T-helper 2 cell (primary cell): ENCODE measurements at places on chromosomes 11 and 22.

DNA sequence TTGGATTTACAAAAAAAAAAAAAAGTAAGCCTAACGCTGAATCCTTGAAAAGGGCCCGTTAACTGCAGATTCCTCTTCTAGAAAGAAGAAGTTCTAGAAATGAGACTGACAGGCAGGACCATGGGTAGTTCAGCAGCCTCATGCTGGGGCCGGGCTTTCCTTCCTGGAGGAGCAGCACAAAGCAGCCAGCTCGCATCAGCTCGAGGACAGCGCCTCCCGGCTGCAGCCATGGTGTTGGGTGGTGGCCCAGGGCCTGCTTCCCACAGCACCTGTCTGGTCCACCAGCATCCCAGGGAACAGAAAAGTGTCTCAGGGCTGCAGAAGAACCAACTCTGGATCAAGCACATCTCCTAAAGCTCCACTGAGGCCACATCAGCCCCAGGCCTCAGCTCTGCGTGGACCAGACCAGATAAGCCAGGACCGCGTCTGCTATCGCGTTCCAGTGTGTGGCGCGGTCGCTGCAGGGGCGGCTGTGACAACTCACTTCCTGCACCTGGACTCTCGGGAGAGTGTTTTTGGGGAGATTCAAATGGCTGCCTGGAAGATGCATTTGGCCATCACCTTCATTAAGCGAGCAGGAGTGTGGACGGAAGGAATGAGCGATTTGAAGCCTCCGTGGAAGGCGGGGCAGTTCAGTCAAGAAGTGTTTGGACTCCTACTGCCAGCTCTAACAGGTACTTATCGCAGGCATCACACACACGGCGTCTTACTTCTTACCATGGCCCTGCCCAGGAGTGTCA, 53.5 kb downstream of the MYH9 start:
- peak; percentile 70 for DNase-seq

GRCh38 chr11:90747057-90747456, 524.2 kb upstream of the CHORDC1 start:
- DNase-seq: no peak

- DNase-seq: no peak
Measured at GRCh38 chr11:114448749-114449482, 9.6 kb downstream of the REXO2 start.

GRCh38 chr11:13668957-13669521, 571 bp downstream of the FAR1 start:
- peak; percentile 72 for DNase-seq

GRCh38 chr11:36818410-36818809, 220.4 kb upstream of the RAG2 start:
- no peak for DNase-seq

GRCh38 chr22:38572065-38572464, 2.1 kb upstream of the DMC1 start:
- no peak for DNase-seq

DNA sequence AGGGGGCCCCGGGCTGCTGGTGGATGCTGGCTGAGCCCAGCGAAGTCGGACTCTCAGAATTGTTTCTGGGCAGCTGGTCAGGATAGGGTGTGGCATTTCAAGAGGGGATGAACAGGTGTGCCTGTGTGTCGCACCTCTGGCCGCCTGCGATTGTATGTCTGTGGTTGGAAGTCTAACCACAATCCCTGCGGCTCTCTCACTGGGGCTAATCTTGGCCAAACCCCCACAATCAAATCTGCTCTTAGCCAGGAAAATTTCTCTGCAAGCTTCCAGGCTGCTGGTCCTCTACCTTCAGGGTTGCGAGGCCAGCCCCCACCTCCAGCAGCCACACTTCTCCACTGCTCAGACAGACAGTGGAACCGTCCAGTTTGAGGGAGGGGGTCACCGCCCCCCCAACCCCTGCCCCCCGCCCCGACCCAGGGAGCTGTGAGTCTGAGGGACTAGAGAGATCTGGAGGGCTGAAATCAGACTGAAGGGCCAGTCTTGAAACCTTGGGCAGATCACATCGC, 953 bp downstream of the ATG16L2 start:
- no peak for DNase-seq

- no peak for DNase-seq
Measured at GRCh38 chr11:60607483-60607882, 91.9 kb upstream of the MS4A8 start.

DNA sequence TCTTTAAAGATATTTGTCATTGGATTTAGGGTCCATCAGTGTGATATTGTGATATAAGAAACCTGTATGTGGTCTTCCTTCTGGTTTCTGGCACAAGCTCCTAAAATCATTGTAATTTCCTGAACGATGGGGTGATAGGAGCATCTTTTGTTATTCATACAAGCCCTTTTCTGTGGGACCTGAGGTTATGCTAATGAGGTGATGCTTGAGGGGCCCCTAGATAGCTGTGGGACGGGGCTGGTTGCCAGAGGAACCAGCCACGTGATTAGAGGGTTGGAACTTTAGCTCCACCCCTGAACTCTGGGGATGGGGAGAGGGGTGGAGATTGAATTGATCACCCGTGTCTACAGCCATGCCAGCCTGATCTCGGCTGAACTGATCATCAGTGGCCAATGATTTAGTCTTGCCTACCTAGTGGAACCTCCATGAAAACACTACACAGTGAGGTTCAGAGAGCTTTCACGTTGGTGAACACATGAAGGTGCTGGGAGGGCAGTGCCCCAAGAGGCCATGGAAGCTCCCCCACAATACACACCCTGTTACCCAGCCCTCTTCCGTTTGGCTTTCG, 62.8 kb downstream of the BCR start:
- DNase-seq: peak; percentile 61

DNA sequence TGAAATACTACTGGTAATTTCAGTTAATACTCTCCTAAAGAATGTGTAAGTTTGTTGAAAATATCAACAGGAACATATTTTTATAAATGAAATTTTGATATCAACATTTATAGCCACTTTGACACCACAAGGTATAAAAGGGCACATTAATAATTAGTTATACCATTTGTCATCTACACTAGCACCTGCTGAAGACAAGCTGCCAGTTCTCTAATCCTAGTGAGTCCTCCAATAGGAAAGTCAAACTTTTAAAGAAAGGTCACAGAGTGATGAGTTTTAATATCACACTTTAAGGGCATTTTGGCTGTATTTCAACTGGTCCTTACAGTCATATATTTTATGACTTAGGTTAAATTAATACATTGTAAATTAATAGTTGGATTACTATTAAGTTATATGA, 52.3 kb downstream of the APOL5 start:
- DNase-seq: no peak

DNA sequence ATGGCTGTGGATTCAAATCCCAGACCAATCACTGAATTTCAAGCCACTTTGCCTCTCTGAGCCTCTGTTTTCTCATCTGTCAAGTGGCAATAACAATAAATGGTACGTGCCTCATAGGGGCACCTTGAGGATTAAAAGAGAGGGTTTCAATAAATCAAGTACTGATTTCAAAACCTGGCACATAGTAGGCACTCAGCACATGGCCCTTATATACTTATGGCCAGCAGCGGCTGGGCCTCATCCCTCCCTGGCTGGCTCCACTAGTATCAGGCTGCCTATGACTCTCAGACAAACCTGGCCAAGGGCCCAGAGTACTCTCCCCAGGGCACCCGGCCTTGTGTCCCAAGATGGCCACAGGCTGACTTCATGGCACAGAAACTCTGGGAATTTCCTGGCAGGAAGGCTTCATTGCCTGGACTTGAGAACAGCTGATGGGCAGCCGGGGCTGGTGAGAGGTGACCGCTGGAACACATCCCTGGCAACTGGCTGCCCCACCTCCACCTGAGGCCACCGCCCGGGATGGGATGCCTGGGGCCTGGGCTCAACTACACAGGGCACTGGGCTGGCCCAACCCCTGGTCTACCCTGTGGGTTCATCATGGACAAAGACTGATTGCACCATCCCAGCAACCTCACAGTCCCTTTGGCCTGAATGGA, 3.4 kb downstream of the FADS3 start:
- no peak for DNase-seq

DNA sequence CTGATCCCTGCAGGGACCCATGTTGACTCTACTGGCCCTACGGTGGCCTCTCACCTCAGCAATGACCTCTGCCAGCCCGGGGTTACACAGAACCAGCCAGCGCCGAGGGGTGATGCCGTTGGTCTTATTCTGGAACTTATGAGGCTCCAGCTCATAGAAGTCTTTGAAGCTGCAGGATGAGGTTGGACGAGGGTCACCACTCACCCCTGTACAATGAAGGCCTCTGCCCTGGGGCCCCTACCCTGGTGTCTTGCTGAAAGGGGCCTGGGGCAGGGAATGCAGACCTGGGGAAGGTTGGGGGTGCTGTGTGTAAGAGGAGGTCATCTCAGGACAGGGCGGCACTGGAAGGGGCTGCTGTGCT, 6.8 kb downstream of the PYGM start:
- DNase-seq: no peak

- no peak for DNase-seq
Measured at GRCh38 chr22:17835256-17835655, 61.0 kb upstream of the BID start.

GRCh38 chr11:76676636-76677457, 6.3 kb upstream of the LRRC32 start:
- no peak for DNase-seq

GRCh38 chr11:44028401-44028800, 19.4 kb upstream of the ACCSL start:
- no peak for DNase-seq

DNA sequence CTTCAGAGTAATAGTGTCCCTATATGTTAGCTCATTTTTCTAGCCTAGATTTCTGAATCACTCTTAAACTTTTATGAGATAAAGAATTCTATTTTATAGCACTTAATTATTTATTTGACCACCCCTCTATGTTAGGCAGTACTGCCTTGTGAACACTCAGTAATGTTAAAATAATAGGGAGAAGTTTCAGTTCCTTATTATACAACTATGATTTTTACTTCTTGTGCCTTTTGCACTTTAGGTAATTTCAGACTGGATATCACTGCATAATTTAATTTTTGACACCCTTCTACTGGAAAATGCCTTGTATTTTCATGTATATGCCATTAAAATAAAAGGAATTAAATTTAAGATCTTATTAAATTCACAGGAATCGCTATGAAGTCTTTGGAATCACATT, 3.1 kb downstream of the BCO2 start:
- no peak for DNase-seq
